ENCODE measurements at places on chromosomes 13 and 19.

GRCh38 chr19:38470788-38471480 lies 37.4 kb downstream of the RYR1 start:
- DNase-seq = no peak

GRCh38 chr19:17669419-17669818 lies 18.7 kb downstream of the UNC13A start:
- DNase-seq = no peak

GRCh38 chr13:88107570-88107969 lies 436.4 kb downstream of the SLITRK5 start:
- no peak for DNase-seq

DNA sequence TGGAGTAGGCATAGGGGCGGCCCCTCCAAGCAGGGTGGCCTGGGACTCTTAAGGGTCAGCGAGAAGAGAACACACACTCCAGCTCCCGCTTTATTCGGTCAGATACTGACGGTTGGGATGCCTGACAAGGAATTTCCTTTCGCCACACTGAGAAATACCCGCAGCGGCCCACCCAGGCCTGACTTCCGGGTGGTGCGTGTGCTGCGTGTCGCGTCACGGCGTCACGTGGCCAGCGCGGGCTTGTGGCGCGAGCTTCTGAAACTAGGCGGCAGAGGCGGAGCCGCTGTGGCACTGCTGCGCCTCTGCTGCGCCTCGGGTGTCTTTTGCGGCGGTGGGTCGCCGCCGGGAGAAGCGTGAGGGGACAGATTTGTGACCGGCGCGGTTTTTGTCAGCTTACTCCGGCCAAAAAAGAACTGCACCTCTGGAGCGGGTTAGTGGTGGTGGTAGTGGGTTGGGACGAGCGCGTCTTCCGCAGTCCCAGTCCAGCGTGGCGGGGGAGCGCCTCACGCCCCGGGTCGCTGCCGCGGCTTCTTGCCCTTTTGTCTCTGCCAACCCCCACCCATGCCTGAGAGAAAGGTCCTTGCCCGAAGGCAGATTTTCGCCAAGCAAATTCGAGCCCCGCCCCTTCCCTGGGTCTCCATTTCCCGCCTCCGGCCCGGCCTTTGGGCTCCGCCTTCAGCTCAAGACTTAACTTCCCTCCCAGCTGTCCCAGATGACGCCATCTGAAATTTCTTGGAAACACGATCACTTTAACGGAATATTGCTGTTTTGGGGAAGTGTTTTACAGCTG lies at the start of the genes BRCA2 and ZAR1L:
TSS of gene BRCA2 (plus strand) at position 271 of the 790 bp plus-strand sequence. CDS start 953 bp downstream, outside the sequence.
TSS of gene ZAR1L (minus strand) at position 126 of the 790 bp plus-strand sequence. CDS start 3,438 bp downstream, outside the sequence.
- peak; percentile 81 for DNase-seq

DNA sequence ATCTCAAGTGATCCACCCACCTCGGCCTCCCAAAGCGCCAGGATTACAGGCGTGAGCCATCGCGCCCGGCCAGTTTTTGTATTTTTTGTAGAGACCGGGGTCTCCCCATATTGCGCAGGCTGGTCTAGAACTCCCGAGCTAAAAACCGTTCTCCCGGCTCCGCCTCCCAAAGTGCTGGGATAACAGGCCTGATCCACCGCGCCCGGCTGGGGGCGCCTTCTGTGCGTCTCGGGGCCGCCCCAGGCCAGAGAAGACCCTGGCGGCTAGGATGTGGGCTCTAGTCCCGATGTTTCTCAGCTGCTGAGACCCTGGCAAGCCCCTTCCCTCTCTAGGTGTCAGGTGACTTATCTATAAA lies 3.6 kb downstream of the ARHGAP45 start:
- DNase-seq = no peak

GRCh38 chr19:54137699-54138488 lies at the start of gene CNOT3:
CNOT3 (plus strand) TSS chr19:54137762; CDS start chr19:54142979, 5,217 bp downstream.
- no peak for DNase-seq

DNA sequence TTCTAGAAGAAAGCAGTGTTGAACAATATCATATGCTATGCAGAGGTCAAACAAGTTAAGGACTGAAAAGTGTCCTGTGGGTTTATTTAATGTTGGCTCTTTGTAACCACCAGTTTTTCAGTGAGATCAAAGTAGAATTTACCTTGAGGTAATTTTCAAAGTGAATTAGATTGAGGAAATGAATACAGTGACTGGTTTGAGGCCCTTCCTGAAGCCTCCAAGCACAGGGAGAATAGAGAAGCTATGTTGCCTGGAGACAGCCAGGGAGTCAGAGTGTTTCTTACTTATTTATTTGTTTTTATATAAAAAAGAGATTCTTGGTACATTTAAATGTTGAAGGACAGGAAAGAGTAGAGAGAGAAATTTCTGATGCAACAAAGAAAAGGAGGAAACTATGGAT lies 954.3 kb upstream of the SPRY2 start:
- DNase-seq = no peak

- DNase-seq = no peak
Measured at GRCh38 chr13:103213152-103213551, 146.9 kb upstream of the SLC10A2 start.

GRCh38 chr13:89279374-89279773 lies 1608.2 kb downstream of the SLITRK5 start:
- no peak for DNase-seq

DNA sequence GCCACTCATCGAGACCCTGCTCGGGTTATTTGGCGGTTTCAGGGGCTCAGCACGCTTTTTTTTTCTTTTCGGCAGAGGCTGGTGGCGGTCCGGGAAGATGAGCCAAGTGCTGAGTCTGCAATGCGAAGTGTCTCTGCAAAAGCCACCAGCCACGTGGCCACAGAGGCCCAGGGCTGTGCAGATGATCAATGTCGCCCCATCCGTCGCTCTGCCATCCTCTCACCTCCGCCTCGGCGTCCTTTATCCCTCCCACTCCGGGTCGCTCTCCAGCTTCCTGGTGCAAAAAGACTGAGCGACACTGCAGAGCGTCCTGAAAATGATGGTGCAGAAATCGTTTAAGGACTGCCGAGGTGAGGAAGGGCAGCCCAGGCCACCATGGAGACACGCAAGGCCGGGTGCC lies 55.0 kb downstream of the TINCR start:
- no peak for DNase-seq
